Kasumi-1 (cell line): ENCODE measurements at places on chromosomes 11 and 22.

DNA sequence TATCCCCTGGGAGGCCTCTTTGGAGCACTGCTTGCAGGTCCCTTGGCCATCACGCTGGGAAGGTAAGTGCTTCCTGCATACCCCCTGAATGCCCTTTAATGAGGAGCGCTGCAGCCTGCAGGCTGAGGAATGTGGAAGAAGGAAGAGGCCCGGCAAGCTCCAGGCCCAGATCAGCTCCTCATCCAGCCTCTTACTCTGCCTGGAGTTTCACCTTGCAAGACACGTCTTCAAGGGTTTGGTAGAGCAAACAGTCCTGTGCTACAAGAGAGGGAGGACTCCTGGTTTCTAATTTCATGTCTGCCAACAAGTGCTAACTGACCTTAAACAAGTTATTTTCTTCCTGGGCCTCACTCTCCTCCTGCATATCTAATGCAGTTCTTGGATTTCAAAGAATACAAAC is 10.9 kb downstream of the SLC2A11 start:
- DNase-seq = no peak

DNA sequence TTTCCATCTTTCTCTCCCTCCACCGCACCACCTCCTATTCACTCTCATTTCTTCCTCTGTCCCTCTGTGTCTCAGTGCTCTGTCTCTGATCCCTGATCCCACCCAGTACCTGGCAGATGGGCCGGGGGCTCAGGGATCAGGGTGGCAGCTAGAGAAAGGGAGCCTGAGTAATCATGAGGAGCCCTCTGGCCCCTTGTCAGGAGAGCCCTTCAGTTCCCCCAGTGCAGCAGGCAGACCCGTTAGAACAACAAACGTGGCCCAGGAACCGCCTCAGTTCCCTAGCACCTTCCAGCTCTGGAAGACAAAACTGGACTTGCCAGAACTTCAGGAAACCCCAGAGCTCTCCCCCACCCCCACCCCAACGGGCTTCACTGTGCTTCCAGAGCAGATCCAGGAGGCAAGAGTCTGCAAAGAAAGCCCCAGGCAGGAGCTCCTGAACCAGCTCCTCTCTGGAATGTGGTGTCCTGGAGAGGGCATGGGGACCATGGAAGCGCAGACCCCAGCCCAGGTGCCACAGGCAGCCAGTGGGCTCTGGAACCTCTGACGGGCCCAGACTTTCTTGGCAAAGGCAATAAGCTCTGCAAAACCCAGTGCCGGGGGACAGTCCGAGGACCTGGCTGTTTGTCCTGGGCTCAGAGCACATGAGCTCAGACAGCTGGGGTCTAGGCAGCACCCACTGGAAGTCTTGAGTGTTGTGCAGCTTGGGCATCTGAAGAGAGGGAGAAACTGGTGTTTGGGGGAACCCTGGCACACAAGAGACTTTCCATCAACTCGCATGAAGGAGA is 43.2 kb downstream of the LMO1 start:
- DNase-seq = no peak

- DNase-seq = no peak
These were observed 538.8 kb upstream of the B3GAT1 start for GRCh38 chr11:134950692-134951304.

DNA sequence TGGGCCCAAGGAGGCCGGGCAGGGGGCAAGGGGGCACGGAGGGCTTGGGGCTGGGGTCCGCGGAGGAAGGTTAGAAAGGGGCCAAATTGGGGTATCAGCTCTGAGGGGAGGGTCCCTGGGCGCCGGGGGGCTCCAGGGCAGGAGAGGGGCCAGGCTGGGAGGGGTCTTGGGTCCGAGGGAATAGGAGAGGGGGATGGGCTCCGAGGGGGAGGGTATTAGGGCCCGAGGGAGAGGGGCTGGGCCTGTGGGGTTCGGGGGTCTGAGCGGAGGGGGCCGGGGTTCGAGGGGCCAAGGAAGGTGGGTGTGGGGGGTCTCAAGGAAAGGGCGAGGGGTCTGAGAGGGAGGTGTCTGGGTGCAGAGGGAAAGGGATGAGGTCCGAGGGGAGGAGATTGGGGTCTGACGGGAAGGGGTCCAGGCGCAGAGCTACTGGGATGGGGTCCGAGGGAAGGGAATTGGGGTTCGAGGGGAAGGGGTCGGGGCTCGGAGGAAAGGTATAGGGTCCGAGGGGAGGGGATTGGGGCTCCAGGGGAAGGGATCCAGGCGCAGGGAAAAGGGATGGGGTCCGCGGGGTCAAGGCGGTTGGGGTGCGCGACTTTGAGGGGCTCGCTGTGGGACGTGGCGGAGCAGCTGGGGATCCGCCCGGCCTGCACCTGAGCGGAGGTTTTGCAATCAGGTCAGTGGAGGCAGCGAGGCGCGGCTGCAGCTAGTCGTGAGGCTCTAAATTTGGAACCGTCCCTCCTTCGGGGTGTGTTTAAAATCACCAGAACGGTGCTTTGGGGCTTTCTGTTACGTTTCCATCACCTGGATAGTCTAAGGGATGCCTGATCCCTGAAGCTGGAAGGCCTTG is 728 bp downstream of the CTTN start:
- DNase-seq = peak; percentile 13

GRCh38 chr11:20155683-20156279 is 4.5 kb downstream of the DBX1 start:
- no peak for DNase-seq

DNA sequence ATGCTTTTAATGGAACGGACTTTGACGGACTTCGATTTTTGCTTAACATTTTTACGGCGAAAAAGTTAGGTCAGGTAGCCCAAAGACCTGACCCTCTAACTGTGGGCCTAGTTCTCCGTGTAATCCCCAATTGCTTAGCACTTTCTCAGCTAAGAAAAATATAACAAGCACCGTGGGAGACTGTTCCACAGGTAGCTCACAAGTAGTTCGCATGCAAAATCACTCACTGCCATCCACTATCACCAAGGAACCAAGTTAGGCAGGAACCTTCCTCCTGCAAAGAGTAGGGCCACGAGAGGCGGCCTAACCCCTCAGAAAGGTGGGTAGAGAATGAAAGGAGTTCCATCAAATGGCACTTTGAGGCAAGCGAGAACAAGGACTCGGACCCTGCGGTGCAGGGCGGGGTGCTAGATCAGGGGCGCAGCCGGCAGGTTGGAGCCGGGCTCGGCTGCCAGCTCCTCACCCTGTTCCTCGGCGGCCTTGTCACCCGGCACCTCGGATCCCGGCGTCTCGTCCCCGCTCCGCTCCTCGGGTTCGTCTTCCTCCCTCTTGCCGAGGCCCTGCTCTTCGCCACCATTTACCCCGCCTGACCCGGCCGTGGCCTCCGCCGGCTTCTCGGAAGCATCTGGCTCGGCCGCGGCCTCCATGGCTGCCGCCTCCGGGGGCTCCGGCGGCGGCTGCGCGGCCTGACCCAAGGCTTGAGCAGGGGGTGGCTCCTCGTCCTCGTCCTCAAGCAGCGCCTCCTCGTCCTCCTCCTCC is 922 bp downstream of the HNRNPUL2 start:
- no peak for DNase-seq

DNA sequence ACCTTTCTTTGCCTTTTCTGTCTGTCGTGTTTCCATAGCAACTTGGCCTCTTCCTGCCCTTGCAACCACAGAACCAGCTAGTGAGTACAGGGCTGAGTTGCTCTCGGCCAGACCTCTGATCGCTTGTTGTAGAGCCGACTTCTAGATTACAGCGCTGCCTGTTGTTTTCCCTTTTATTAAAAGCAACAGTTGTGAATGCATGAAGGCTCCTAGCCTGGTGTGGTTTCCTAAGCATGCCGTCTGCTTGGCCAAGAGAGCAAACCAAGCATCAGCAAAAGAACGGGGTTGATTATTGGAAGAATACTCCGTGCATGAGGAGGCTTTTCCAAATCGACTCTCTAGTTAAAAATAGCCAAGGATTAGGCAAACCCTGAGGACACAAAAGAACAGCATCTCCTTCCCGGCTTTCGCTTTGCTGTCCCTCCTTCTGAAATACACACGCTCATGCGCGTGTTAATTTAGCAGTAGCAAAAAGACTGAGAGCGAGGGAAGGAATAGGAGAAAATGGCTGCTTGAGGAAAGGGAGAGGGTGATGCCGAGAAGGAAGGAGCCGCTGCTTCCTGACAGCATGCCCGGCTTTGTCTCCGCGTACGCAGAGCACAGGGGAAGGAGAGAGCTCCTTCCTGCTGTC is 71.5 kb upstream of the TTC12 start:
- DNase-seq = no peak

GRCh38 chr22:30238661-30239487 is 7.7 kb downstream of the LIF start:
- no peak for DNase-seq

- DNase-seq = no peak
These were observed 588.9 kb downstream of the ETS1 start for GRCh38 chr11:127998421-127998820.

DNA sequence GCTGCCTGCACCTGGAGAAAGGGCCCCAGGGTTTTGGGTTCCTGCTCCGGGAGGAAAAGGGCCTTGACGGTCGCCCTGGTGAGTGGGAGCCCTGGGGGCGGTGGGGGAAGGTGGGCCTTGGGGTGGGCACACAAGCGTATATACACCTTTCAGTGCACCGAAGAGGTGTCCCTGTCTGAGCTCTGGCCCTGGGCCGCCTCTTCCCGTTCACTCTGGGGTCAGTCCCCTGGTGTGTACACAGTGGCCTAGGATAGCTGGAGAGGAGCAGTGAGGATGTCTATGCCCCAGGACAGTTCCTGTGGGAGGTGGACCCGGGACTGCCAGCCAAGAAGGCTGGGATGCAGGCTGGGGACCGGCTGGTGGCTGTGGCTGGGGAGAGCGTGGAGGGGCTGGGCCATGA is 2.8 kb downstream of the NHERF4 start:
- DNase-seq = no peak

DNA sequence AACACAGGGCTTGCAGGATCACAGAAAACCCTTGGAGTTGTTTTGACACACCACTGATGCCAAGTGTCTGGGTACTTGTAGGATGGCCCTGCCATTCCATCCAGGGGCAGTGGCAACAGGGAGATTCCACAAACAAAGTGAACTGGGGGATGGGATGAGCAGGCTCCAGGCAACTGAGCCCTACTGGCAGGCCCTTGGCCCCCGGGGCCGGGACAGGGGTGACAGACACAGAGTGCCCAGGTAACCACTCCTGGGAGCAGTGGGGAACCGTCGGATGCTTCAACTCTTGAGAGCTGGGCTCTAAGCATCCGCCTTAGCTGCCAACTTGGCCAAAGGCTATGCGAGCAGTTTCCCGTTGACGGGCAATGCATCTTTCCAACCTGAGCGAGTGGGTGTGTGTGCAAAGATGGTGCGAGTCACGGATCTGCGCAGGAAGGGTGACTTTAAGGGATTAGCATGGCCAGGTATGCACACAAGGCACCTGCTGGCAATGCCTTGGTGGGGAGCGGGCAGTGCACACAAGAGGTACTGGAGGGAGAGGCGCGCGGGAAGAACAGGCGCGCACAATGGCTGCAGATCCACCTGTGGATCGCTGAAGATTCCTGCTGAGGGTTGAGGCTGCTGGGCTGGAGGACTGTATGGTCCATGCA is 83.1 kb upstream of the PRODH start:
- DNase-seq = no peak

- peak; percentile 47 for DNase-seq
These were observed 15.2 kb upstream of the FCHSD2 start for GRCh38 chr11:73157101-73158010.

GRCh38 chr22:25380122-25380747 is 160.8 kb downstream of the CRYBB2 start:
- DNase-seq = no peak

- no peak for DNase-seq
These were observed 742.2 kb downstream of the NELL1 start for GRCh38 chr11:21411597-21411996.

DNA sequence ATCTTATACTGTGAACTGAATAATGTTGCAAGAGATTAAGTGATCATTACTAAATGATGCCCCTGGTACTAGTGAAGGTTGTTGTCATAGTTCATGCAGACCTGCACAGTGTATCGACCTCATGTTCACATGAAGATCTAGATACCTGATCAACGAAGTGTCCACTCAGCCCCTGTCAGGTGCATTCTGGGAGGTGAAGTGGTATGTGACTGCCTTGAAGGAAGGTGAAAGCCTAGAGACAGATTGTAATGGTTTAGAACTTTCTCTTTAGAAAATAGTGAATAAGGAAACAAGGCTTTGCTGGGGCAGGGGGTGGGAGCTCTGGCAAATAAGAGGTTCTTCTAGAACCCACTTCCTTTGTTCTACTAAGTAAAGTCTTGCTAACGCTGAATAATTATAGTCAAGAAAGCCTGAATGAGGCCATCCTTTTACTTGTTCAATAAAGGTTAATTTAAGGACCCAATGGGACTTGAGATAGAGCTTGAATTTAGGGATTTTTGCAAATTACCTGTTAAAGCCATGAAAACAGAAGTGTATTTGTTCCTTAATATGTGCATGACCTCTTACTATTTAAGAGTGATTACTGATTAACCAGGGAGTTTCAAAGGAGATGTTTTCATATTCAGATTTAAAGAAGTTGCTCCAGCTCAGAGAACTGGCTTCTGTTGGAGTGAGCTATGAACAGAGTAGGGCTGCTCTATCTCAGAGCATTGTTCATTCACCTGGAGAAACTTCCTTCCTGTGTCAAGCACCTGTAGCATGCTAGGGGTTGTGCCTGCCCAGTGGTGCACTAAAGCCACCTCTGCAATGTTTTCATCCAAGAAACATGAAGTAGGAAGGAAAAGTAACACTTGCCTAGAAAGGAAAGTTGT is 45.3 kb downstream of the C22orf31 start:
- DNase-seq = no peak

DNA sequence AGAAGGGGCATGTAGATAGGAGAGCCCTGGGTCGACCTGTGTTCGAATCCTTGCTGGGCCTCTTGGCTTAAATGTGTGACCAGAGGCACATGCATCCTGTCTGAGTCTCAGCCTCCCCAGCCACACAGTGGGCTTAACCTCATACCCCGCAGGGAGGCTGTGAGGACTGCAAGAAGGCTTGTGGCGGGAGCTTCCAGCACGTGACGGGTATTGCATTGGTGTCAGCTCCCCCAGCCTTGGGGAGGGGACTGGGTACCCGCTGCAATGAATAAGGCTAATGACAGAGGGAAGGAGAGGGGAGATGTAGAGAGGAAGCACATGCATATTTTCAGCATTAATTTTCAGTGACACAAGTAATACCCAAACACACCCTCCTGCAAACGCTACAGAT is 8.1 kb downstream of the RASD2 start:
- no peak for DNase-seq

DNA sequence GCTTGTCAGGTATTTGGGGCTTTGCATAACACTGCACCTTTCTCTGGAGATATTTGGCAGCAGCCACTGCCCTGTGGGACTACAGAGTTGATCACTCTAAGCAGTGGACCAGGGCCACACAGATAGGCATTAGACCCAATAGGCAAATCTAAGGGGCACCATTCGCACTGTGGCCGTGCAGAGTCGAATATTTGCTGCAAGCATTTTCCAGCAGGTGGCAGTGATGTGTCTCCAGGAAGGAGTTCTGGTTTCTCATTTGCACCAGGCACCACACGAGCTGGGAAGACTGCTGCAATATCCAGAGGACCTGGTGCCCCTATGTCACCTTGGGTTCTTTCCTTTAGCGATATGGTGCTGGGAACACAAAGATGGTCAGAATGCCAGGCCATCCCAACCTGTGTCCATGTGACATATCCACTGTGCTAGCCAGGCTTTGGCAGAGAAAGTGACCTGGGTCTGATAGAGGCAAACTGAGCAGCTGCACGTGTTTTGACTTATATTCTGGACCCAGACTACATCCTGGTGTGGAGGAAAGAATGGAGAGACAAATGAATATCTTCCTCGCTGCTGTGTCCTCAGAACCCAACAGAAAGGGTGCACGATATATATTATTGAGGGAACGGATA is 318.7 kb downstream of the BUD13 start:
- no peak for DNase-seq

GRCh38 chr11:30360741-30361140 is 37.8 kb downstream of the ARL14EP start:
- DNase-seq = no peak

GRCh38 chr11:119586181-119586580 is 142.8 kb downstream of the NECTIN1 start:
- DNase-seq = no peak
